ENCODE measurements at places on chromosomes 4 and X.

DNA sequence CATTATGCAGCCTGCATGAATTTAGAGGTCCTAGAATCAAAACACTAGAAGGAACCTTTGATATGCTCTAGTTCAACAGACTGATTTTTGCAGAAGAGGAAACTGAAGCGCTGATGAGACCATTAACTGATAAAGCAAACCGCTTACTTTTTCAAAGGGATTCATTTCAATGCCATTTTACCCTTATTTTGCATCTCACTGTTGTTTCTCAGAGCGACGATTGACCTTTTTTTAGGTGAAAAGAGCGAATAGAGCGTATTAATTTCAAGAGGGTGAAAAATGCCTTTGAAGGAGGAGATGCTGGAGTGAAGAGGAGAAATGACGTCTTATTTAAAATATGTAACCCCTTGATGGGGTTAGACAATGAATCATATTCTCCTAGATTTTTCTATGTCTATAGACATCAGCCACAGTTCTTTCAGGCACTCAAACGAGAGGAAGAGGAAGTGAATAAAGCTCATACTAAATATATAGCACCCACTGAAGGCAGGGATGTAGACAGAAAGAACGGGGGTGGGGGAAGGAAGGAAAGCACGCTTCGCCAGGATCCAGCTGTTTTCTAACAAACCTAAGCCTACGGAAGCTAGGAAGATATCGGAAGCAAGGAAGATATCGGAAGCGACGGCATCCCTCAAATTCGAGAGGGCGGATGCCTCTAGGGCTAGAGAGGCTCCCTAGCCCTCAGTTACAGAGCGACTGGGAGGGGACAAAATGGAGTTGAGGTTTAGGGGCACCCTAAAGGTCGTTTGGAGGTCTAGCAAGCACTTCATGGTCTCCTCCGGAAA, 848 bp downstream of the ACSL4 start:
- DNase-seq = peak; percentile 16

DNA sequence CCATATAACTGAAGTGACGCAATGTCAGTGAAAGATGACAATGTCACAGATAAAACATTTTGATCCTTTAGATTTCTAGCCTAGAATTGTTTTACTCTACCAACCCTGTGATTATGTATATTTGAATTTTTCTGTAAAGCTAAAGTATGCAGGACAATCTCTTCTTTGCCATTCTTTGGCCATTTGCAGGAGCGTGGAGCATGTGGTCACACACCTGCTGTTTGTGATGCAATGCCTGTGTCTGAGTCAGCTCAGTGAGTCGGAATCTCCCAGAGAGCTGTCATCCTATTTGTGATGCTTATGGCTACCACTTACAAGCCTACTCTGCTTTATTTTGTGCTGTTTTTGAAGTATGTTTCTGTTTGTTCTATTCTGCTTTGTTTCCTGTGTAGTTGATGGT, 214.5 kb downstream of the NAF1 start:
- no peak for DNase-seq

DNA sequence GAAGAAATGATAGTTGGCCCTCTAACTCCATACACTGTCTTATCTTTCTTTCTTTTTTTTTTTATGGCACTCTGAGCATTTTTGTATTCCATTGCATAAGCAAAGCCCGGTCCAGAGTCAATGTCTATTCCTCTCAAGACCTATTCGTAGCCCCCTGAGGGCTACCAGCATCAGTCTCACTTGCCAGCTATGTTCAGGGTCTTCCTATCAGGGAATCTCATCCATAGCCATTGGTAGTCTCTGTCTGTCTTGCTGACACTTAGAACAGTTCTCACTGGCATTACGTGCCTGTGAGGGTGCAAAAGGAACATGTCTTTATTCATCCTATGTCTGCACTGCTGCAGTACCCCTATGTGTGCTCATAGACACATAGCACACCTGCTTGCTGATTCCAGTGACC, 51.0 kb downstream of the BMP2K start:
- DNase-seq = no peak

DNA sequence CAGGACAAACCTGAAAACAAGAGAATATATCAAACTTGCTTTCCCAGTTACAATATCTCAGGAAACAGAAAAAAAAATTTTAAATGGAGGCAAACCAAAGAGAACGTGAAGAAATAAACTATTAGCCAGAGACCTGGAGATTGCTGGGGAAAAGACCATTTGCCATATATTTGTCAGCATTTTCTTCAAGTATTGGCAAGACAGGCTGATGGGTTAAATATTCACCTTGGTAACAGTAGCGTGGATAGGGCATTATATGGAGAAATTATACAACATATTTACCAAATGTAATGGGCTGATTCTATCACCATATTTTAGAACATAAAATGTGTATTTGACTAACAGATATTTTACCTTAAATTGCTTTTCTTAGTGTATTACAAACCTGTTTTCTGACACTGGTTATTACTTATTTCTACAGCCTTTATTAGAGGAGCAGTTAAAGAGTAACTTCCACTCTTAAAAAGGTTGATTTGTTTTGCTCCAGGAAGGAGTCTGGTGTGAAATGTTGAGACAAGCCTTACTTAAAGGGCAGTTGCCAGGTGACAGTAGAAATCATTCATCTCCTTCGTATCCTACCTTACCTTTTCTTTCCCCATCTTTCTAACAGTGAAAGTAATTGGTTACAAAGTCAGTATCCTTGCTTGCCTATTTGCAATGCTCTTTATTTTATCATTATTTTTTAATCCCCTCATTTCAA, 575.5 kb downstream of the GBA3 start:
- DNase-seq = no peak

DNA sequence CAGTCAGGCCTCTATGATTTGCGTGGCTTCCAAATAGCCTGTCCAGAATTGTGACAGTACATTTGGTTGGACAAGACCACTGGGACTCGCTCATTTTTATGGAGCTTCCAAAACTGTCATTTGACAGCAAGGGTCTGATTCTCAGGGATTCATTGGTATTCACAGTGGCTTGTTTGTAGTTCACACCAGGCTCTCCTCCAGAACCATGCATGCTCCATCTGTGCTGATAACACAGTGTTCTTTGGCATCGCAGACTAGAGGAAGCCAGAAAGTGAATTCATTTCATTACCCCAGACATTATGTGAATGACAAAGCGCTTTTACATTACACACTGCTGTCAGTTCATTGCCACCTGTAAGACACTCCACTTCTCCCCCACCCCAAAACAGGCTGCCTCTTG, 208.3 kb downstream of the ARHGAP10 start:
- no peak for DNase-seq

DNA sequence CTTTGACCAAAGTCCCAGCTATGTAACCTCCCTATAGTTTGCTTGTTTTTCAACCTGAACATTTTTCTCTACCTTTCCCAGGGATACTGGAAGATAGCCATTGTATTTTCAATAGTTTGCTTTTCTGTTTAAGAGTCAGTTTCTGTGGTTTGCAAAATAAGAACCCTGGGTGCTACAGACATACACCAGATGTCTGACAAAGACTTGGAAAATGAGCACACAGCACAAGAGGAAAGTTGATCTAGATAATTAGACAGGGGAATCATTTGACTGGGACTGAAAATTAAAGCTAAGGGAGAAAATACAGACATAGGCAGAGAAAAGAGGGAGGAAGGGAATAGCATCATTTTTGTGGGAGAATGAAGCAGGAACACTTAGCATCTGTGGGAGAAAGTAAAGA, 218.3 kb upstream of the CNKSR2 start:
- DNase-seq = no peak

GRCh38 chrX:44439242-44439794, 95.8 kb upstream of the EFHC2 start:
- no peak for DNase-seq

- no peak for DNase-seq
Observed at GRCh38 chr4:62407534-62407933, 1207.4 kb downstream of the ADGRL3 start.

DNA sequence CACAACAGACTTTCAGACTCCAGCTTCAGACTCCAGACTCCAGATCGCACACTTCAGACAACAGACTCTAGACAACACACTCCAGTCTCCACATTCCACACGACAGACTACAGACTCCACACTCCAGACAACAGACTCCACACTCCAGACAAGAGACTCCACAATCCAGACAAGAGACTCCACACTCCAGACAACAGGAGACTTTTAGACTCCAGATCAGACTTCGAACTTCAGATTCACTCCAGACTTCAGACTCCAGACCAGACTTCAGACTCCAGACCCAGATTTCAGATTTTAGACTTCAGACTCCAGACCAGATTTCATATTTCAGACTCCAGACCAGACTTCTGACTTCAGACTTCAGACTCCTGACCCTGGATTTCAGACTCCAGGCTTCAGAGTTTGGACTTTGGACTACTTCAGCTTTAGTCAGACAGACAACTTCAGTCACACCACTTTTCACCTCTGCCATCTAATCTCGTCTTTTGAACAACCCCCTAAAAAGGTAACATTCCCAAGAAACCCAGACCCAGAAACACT, 29.0 kb upstream of the TLR2 start:
- no peak for DNase-seq

GRCh38 chr4:113499696-113500095, 261.8 kb downstream of the CAMK2D start:
- DNase-seq = no peak

DNA sequence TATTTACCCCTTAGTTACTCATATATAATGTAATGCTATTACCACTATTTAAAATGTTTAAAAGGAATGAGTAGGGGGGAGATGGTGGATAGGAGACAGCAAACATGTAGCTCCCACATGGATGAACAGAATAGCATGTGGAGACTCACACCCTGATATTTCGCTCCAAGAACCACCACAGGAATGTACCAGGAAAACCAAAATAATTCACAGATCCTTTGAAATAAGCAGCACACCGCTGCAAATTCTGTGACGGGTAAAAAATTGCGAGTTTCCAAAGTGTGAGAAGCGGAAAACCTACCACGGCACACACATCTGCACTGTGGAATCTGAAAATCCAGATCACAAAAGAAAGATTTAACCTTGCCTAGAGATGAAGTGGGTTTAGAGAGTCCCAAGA, 428.2 kb downstream of the TLL1 start:
- no peak for DNase-seq

DNA sequence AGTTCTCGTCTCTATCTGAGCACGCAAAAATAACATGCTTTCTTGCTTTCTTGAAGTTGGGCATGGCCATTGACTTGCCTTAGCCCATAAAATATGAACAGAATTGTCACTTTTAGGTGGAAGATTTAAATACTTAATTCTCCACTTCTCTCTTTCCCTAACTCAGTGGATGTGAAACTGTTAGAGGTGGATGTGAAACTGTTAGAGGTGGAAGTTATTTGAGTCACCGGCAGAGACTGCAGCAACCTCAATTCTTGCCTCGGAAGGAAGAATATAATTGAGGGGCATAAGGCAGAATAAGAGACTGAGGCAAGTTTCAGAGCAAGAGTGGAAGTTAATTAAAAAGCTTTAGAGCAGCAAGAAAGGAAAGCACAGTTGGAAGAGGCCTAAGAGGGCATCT, 2.8 kb upstream of the PARM1 start:
- no peak for DNase-seq

DNA sequence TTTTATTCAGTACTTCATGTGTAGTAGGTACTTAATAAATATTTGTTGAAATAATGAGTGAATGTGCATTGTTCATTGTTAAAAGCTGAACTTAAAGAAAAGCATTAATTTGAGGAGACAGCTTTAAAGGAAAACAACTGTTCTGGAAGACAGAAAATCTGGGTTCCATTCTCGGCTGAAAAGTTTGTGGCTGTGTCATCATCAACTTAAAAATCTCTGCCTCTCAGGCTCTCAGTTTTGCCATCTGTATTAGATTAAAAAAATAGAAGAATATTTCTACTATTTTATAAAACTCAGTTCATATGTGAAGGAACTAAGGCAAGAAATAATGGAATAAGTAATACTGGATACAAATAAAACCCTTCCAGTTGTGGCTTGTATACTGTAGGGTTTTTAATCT, 62.5 kb downstream of the FSTL5 start:
- DNase-seq = no peak

DNA sequence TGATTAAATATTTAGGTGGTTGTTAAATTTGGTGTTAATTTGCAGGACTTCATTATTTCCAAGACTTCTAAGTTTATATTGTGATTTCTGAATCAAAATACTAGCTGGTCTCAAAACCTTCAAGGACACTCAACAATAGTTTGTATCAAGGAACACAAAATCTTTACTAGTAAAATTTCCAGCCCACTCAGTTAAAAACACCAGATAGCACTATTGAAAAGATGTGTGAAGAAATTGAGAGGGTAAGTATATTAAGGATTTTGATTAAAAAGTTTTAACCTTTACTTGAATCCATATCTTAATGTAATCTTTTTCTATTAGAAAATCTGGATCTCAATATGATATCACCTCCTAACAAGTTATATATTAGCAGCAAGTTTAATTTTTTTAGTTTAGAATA, 89.3 kb upstream of the UGT8 start:
- DNase-seq = no peak

GRCh38 chrX:19545651-19546050, 30.3 kb upstream of the MAP3K15 start:
- DNase-seq = no peak

DNA sequence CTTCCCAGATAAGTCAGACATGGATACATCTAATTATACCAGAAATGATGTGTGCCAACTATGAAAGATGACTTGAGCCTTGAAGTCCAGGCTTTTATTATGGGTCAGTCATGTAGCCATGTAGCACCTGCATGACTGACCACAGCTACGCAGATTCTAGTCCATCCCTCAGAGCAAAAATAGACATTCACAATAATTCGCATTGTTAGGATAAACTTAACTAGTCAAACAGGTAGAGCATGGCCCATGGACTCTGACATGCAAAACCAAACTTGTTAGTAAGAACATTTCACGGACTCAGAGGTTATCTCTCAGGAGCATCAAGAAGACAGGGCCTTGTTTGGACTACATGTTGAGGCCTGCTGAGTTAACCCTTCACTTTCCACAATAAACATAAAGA, 132.6 kb downstream of the PWWP3B start:
- no peak for DNase-seq

- DNase-seq = peak; percentile 18
Observed at GRCh38 chr4:128286474-128287058, 1.0 kb downstream of the PGRMC2 start.

- no peak for DNase-seq
Observed at GRCh38 chr4:158169506-158169905, 3.3 kb downstream of the GASK1B start.

DNA sequence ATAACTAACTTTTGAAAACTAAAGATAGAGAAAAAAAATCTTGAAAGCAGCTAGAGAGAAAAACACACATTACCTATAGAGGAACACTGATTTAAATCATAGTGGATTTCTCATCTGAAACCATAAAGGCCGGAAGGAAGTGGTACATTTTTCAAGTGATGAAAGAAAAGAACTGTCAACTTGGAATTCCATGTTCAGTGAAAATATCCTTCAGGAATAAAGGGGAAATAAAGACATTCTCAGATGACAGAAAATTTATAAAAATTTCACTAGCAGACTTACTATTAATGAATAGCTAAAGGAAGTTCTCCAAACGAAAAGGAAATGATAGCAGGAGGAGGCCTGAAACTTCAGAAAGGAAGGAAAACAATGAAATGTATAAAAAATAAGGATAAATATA, 7.6 kb upstream of the JADE3 start:
- no peak for DNase-seq

DNA sequence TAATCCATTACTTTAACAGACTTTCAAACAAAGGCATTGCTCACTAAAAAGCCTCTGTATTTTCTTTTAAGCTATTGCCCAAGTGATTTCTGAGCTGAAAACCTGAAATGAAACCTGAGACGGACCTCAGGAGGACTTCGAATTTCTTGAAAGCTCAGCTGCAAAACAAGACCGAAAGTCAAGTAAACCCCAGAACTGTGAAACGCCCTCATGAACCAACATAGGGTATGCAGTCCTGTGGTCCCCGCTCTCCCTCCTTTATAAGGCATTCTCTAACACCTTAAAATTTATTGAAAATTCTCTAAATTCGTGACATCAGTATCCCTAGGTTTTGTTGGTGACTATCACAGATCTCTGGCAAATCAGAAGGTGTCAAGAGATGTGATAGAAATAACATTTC, 91.8 kb downstream of the SHISA3 start:
- no peak for DNase-seq

Measured in HEK293T (cell line).